IPS-NIHi11 (cell line): ENCODE measurements at places on chromosomes 3 and 15.

GRCh38 chr15:41730543-41730942 is 43.7 kb upstream of the MAPKBP1 start:
- DNase-seq, result no peak

DNA sequence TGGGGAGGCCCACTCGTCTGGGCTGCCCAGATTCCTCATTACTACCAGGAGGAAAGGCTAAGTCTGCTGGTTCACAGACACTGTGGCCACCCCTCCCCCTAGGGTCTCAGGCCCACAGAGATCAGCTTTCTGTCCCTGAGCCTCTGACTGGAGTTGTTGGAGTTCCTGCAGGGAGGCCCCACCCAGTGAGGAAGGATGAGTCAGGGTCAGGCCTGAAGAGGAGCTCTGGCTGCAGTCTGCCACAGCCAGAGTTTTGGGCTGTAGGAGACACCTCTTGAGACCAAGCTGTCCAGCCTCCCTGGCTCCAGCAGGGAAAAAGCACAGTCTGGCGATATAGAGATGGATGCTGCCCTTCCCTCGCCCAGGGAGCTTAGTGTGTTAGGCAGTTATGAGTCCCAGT is 720.9 kb upstream of the SEMA6D start:
- DNase-seq, result no peak

DNA sequence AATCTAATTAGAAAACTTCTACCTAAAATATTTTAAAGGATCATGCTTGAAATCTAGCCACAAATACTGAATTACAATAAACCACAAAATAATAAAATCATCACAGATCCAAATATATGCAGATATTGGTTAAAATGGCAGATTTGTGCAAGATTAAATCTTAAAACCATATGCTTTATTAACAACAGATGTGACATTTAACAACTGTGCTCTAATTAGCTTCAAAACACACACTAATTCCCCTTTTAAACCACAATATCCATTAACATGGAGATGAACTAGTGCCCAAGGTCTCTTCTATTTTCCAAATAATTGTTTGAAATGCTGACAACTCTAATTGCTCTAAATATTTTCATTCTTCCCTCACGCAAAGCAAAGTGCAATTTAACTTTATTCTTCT is 1530.3 kb downstream of the SI start:
- DNase-seq, result no peak

GRCh38 chr3:32814361-32814760 is 3.4 kb upstream of the TRIM71 start:
- DNase-seq, result no peak

- DNase-seq, result no peak
These were observed 6.2 kb upstream of the TNFAIP8L3 start for GRCh38 chr15:51100785-51101489.

DNA sequence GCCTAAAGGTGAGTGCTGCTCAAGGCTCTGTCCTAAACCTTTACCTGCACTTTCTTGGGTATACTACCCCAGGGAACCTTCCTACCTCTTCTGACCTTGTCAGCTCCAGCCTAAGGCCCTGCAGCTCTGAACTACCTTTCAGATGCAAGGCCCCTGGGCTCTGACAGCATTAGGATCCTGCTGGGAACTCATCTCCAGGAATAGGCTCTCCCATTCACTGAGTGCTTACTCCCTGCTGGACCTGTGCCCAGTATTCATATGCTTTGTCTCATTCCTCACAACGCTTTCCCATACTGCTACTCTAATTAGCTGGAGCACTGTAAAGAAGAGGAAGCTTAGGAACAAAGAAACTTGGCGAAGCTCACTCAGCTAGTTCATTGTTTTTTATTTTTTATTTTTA is 53.8 kb upstream of the RAB6B start:
- peak; percentile 50 for DNase-seq

GRCh38 chr3:171825222-171825828 is 15.0 kb upstream of the PLD1 start:
- DNase-seq, result no peak

DNA sequence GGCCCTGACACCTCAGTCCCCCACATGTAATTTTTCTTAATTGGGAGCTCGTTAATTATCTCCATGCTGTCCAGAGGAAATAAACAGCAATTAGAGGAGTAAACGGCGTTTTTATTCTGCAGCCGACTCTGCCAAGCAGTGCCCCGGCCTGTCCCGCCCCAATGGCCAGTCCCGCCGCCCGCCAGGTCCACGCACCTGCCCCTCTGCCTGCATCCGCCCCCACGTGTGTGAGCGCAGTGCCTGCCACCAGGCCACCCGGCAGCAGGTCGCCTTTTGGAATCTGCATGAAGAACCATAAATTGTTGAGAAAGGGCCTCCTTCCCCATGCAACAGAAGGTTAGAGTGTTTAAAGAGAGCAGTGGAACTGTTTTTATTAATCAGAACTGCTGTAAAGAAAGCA is 87.5 kb upstream of the LINGO1 start:
- DNase-seq, result no peak

DNA sequence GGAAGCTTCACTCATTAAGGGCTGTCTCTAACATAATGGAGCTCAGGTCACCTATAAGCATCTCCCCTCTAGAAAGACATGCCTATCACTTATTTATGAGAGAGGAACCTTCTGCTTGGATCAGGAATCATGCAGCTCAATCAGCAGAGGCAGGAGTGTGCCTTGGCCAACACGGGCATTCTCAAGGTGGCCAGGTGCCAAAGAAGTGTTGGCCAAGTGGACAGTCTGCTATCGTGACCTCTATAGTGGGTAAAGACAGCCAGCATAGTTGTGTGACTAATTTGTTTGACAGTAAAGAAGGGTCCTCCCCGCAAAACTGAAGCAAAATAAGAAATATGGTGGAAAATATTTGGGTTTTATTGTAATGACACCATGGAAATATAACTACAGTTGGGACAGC is 14.7 kb upstream of the AGTR1 start:
- no peak for DNase-seq

DNA sequence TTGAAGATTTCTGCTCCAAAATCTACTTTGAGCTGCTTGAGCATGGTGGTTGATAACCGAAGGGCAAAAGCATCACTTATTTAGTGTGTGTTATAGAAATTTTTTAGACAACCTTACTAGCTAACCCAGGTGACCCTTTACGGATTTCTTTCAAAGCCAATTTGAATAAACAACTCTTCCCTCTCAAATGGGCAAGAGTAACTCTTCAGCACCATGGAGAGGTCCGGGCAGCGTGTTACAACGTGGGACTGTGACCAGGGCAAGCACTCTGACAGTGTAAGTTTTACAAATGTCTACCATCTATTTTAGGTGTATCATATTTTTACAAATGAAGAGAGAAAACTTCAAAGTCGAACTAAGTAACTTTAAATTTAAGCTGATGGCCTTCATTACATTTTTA is 471.8 kb downstream of the MFSD1 start:
- DNase-seq, result peak; percentile 55

GRCh38 chr3:183268366-183268765 is 15.3 kb downstream of the B3GNT5 start:
- no peak for DNase-seq

- DNase-seq, result no peak
These were observed 192.5 kb downstream of the RSL24D1 start for GRCh38 chr15:55003965-55004873.

DNA sequence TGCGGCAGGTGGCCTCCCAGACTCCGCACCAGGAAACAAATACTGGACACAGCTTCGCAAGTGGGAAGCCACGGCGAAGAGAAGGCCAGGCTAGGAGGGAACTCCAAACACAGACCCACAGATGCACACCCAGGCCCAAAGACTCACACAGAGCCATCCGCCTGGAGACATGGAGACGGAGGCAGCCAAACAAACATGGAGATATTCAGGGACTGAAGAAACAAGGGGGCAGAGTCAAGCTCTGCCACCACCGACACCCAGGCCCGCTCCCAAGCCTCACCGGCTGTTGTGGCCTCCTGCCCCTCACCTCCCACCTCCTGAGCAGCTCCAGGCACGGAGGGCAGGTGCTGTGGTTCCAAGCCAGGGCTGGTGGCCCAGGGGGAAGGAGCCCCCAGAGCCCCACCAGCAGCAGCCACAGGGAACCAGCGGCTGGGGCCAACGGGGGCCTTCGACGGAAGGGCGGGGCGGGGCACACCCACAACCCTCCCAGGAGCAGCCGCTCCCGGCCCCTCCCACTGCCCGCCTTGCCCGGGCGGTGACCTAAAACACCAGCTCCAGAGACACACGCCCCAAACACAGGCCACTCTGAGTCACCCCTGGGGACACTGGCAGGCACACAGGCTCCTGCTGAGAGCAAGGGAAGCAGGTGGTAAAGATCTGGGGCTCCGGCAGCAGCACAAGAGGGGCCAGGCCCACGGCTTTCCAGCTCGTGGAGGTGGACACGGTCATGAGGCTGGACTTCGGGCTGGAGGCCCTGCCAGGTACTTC is 31.9 kb downstream of the TNK2 start:
- DNase-seq, result peak; percentile 76

GRCh38 chr15:63611177-63611576 is 14.0 kb downstream of the FBXL22 start:
- no peak for DNase-seq

GRCh38 chr15:80780416-80781221 is 1.4 kb downstream of the CEMIP start:
- DNase-seq, result peak; percentile 92

GRCh38 chr15:59299929-59300617 is 72.6 kb downstream of the MYO1E start:
- peak; percentile 34 for DNase-seq

GRCh38 chr3:45819543-45819942 is 22.4 kb downstream of the LZTFL1 start:
- DNase-seq, result no peak

- DNase-seq, result no peak
These were observed 999 bp downstream of the ZNF280D start for GRCh38 chr15:56732135-56732885.

DNA sequence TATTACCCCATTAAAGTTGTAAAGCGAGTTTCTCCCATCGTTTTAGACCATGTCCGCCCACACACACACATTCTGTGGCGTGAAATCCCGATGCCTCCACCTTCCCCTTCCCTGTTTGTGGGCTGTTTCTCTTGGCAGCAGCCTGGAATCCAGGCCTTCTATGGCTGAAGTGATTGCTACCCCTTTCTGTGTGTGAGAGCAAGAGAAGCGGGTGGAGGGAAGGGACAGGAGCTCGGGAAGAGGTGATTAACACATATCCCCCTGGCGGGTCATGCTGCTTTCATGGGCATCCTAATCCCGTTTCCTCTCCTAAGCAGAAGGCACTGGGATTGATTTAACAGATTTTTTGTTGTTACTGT is 283.8 kb upstream of the RGMA start:
- DNase-seq, result no peak

GRCh38 chr3:184784731-184785500 is 27.1 kb upstream of the VPS8 start:
- DNase-seq, result no peak
